ENCODE measurements at places on chromosomes 16 and 17. TPM values are rescaled to one million over a fixed set of nuclear protein-coding genes. Genes with fewer than 3 reads are reported as not detected.

Gene CCL16
- total RNA-seq: not detected

Gene TMEM100
- total RNA-seq: 0.99 TPM

Gene HOXB4
- total RNA-seq: 5.8 TPM

Gene SMPD3
- total RNA-seq: 0.33 TPM

Gene CDRT15L2
- total RNA-seq: not detected

Gene DNAH3
- not detected for total RNA-seq

Gene GP1BA
- total RNA-seq: not detected

Gene NPIPA2
- total RNA-seq: 1.2 TPM

Gene PPP1R1B
- total RNA-seq: 0.66 TPM

Gene P2RX1
- not detected for total RNA-seq

Gene TLCD1
- 7.1 TPM for total RNA-seq
